NCI-H526 (cell line): ENCODE measurements at places on chromosomes 3 and 15.

DNA sequence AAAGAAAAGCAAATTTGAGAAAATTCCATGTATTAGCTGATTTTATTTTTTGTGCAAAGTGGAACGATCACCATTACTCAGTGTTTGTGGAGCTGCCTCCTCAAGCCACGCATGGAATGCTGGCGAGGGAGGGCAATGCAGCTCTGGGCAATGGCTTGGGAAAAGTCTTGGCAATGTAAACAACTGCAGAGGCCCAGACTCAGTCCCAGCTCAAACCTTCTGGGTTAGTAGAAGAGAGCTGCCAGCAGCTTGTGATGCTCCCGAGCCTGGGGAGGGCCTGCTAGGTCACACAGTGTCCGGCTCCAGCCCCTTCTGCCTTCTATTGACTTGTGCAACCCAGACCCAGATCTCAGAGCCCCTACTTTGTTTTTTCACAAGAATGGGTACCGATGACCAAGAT, 4.3 kb downstream of the EPHB1 start:
- DNase-seq, result no peak

DNA sequence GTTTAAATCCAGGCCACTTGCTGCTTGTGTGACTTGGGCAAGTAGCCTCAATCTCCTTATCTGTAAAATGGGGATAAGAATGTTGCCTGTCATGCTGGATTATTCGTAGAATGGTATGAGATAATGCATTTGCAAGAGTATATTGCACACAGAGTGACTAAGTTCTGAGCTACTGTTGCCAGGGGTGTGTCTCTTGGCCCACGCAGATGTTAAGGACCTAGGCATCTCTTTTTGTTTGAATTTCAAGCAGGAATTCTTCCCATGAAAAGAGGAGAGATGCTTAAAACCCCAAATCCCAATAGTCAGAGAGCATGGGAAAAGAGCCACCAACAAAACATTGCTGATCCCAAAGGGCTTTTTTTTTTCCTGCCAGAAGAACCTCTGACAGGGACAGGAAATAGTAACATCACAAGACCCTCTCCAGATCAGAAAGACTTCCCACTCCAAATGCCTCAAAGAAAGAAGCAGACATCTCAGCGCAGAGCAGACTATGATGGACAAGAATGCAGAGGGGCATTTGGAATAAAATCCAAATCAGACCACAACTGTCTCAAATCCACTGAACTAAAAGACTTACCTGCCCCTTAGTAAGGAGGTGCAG, 90.5 kb downstream of the MRPL46 start:
- DNase-seq, result no peak

DNA sequence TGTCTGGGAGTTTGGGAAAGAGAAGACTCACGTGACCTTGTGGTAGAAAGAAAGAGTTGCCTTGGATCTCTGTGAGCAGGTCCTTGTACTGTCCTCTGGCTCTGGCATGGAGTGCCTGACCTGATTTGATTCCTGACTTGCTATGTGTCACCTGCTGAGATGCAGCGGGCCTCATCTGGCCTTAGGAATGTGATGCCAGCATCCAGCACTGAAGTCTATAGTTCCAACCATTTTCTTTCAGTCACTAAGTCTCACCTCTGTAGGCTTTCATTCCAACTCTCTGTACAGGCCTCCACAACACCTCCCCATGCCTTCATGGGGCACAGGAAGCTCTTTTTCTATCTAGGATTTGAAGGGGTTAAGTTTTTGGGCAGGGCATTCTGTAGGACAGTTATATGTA, 12.1 kb upstream of the OXSR1 start:
- no peak for DNase-seq

GRCh38 chr3:175066617-175067415, 207.7 kb downstream of the NAALADL2 start:
- DNase-seq, result no peak

DNA sequence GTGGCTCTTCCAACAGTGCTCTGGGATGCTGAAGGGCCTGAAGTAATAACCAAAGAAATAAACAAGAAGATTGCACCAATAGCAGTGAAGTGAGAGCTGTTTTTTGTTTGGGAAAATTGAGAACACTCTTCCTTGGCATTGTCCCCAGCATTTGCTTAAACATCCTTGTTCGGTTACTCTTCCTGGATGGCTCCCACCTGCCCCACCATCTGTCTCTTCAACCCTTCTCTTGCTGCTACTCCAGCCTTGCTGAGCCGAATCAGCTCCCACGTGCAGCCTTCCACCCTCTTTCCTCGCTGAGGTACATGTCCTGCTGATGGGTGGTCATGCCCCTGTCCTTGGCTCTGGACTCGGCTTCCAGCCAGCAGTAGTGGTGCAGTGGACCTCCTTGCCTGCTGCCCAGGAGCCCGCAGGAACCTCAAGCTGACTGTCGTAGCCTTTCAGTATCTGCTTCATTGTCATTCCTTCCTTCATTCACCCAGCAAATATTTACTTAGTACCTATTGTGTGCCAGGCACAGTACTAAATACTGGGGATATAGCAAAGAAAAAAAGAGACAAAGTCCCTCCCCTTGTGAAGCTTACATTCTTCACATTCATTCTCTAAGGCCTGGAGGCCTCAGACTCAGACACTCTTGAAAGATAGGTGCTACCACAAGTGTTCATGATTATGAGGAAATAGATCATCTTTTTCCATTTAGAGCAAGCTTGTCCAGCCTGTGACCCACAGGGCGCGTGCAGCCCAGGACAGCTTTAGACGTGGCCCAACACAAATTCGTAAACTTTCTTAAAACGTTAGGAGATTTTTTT, 17.1 kb upstream of the VILL start:
- no peak for DNase-seq

- no peak for DNase-seq
Observed at GRCh38 chr3:14505001-14505802, 34.9 kb downstream of the GRIP2 start.

GRCh38 chr15:67544475-67544874, 2.0 kb downstream of the MAP2K5 start:
- DNase-seq, result no peak

GRCh38 chr3:53256704-53257055, 858 bp upstream of the TKT start:
- DNase-seq, result no peak

- DNase-seq, result no peak
Observed at GRCh38 chr3:132231633-132232032, 85.6 kb upstream of the ACP3 start.

- DNase-seq, result no peak
Observed at GRCh38 chr3:108393128-108393900, 97.0 kb downstream of the HHLA2 start.

DNA sequence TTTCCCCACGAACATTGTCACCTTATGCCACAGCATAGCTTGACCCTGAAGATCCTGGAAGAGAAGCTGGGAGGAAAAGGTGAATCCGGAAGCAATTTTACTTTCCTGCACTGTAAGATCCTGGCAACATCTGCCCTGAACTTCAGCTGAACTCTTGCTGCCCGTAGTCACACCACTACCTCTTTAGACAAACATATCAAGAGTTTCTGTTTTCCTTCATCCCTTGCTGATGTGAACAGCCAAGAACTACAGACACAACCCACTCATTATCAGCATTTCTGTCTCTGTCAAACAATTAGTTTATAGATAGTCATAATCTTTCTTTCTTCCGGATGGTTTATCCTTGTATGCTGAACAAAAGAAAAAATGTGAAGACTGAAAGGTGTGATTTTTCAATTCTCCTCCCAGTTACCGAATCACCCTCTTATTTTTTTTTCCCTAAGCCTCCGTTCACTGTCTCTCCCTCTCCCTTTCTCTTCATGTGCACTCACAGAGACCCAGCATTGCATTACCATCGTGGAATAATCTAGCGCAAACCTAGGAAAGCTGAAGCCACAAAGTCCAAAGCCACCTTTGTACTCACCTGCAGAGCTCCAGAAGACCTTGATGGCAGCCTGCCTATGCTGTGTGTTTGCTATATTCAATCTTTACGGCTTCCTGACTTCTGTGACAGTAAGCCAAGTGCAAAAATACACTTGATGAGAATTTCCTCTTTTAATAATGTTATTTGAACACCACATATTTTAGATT, 229.2 kb downstream of the CDIN1 start:
- no peak for DNase-seq

GRCh38 chr3:105166893-105167292, 199.8 kb upstream of the ALCAM start:
- no peak for DNase-seq

- peak; percentile 96 for DNase-seq
Observed at GRCh38 chr15:42581272-42581730, 5.9 kb downstream of the STARD9 start.

DNA sequence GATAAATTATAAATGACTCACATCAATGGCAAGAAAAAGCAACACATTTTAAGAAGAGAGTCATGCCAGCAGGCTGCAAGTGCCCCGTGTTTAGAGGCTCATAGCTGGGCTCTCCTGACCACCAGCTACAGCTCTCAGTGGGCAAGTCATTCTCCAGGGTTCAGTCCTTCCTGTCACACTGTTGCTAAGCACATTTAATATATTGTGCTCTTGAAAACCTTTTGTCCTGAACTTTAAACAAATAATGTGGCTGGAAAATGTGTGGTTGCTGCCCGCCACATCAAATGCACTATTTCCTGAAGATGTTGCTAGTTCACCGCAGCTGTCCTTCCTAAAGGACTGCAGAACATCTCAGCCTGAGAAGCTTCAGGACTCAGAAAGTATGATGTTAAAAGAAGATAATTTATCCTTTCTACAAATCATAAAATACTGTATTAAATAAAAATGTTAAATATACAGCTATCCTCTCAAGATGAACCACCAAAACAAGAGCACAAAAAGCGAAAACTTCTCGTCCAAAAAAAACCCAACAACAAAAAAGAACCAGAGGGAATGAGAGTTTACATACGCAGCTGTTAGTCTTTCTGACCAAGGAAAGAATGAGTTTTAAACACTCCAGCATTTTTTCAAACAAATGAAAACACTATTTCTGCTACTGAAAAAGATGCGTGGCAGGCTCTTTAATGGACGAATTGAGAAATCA, 951 bp downstream of the TARS3 start:
- peak; percentile 56 for DNase-seq

- no peak for DNase-seq
Observed at GRCh38 chr3:102544741-102545140, 109.9 kb downstream of the ZPLD1 start.
